Thyroid gland (tissue), 4 donors: ENCODE measurements at places on chromosomes 1 and 21. TPM values are rescaled to one million over a fixed set of nuclear protein-coding genes. Genes with fewer than 3 reads are reported as not detected.

The ZRANB2 gene
- total RNA-seq: 97.0 TPM

- DNase-seq: no peak
Measured at GRCh38 chr1:65762081-65762862, 30.4 kb upstream of the PDE4B start.

GRCh38 chr1:14136152-14136763, 436.3 kb downstream of the PRDM2 start:
- no peak for DNase-seq

The ABCD3 gene
- 51.1 TPM for total RNA-seq

- no peak for DNase-seq
Measured at GRCh38 chr1:45987204-45987603, 145.2 kb downstream of the PIK3R3 start.

DNA sequence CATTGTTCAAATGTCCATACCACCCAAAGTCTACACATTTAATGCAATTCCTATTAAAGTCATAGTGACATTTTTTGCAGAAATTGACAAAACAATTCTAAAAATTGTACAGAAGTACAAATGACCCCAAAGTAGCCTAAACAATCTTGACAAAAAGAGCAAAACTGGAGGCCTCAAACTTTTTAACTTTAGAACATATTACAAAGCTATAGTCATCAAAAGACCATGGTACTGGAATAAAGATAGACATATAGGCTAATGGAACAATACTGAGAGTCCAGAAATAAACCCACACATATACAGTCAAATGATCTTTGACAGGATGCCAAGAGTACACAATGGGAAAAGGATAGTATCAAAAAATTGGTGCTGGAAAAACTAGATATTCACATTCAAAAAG, 213.2 kb upstream of the SAMSN1 start:
- DNase-seq: no peak

DNA sequence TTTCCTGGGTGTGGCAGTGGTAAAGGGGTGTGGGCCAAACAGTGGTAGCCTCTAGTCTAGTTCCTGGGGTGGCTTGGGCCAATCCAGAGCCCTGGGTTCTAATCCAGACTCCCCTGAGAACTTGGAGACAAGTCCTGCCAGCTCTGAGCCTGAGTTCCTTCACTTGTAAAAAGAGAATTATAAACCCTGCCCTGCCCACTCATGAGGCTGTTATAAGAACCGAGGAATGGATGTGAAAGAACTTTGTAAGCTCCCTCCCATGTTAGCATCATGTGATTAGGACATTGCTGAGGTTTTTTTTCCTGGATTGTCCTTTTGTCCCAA, 131.0 kb downstream of the RRAGC start:
- no peak for DNase-seq

- no peak for DNase-seq
Measured at GRCh38 chr1:212587016-212587887, 21.3 kb upstream of the ATF3 start.

GRCh38 chr21:46039891-46040660, 57.8 kb upstream of the COL6A2 start:
- no peak for DNase-seq

DNA sequence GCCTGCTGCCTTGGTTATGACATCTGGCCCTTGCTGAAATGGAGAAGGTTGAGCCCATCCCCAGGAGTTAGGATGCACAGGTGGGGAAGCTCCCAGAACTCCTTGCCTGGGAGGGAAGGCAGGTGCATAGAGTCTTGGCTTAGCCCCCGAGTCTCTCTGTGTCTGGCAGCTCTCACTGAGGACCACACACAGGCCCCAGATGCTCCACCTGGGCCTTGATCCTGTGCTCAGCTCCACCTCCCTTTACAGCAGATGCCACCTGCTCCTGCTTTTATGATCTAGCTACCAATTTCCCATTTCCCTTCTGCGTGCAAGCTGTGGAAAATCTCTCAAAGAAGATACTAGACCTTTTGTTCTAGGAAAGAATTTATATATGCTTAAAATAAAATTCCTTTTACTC, 28.8 kb upstream of the KCNJ6 start:
- DNase-seq: no peak

The PKLR gene
- total RNA-seq: not detected

The VHLL gene
- total RNA-seq: not detected

DNA sequence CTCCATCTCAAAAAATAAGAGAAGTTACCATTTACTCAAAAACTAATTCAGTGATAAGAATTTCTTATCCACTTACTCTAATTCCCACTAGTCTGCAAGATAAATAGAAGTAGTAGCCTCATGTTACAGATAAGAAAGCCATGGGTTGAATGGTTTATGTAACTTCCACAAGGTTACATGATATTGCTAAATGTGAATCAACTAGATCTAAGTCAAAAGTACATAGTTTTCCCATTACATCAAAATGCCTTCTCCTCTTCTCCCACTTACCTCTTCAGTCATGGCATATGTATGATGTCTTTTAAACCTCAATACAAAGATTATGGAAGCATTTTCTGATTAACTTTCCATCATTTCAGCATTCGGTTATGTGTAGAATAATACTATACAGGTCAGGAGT, 108.5 kb downstream of the ASH1L start:
- DNase-seq: no peak

The SELL gene
- total RNA-seq: 0.45 TPM

DNA sequence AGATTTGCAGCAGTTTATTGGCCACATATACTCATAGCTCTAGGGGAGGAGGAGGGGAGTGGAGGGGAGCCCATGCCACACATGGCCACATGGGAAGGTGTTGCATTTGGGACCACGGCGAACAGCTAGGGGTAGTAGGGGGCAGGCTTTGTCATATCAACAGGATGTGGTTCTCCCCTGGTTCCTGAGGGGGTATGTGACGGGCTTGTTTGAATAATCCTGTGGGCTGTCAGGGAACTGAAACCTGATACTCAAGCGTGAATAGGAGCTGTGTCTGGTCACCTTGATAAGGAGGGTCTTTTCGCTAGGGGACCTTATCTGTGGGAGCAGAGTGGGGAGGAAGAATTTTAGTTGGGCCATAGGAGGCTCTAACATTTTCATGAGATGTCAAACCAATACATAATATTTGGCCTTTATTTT, 264.7 kb downstream of the CTH start:
- no peak for DNase-seq

GRCh38 chr1:37822906-37823815, 15.2 kb upstream of the YRDC start:
- DNase-seq: no peak

DNA sequence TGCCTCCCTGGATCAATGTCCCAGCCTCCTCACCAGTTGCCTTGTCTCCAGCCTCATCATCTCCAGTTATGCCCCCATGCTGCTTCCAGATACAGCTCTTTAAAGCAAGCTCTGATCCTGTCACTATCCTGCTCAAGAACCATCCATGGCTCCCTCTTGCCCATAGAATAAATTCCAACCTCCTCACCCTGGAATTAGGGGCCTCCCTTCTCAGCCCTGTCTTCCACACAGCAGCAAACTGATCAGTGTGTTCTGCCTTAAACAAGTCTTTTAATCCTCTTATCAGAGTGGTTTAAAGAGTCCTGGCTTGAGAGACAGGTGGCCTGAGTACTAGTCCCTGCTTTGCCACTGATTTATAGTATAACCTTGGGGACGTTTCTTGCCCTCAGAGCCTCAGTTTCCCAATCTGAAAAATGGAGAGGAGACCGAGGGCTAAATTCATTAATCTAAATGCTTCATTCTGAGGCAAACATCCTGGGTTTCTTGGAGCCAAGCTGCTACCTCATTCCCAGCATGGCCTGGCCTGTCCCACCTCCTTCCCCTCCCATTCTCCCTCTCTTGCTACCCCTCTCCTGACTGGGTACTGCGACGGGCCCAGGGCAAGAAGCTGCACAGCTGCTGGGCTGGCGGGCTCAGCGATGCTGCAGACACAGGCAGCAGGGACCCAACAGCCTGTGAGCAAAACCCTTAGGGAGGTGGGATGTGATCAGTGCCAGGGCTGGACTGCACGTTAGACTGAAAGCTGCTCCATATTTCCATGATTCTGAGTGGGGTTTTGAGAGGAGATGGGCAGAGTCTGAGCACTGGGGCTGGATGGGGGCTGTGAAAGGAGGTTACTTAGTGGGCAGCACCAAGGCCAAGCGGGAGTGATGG, 221.4 kb downstream of the PTPRU start:
- no peak for DNase-seq

GRCh38 chr1:231550448-231550781, 21.9 kb downstream of the TSNAX start:
- DNase-seq: no peak

The ERI3 gene
- total RNA-seq: 37.6 TPM

The GABPB2 gene
- total RNA-seq: 14.9 TPM

GRCh38 chr1:3463891-3464648, 9.6 kb downstream of the ARHGEF16 start:
- no peak for DNase-seq

- DNase-seq: no peak
Measured at GRCh38 chr1:65260851-65261473, 48.4 kb upstream of the DNAJC6 start.

- DNase-seq: no peak
Measured at GRCh38 chr1:42399315-42400100, 18.9 kb downstream of the RIMKLA start.

DNA sequence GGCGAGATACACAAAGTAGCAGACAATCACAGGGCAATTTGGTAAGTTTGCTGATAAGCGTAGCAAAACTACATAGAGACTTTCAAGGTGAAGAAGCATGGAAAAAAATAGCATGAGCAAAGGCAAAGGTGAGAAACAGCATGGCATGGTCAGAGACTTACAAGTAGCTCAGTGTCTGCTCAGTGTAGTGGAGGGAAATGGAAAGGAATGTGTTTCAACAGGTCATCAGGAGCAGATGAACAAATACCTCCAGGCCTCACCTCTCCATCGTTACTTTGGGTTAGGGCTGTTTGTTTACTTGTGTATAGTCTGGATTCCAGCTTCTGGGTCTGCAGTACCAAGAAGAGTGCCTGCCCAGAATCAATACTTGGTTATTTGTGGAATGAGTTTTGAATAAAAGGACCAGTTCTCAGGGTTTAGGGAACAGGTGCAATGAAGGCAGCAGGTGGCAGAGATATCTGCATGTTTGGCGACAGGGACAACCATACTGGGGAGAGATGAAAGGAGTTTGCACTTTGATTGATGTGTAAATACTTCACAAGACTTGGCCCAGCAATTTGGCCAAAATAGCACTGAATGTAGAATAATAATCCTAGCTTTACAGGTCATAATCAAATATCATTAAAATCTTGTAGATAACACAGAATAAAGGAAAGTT, 97.0 kb upstream of the FGGY start:
- DNase-seq: no peak

- no peak for DNase-seq
Measured at GRCh38 chr21:21730512-21730911, 732.3 kb downstream of the NCAM2 start.

- no peak for DNase-seq
Measured at GRCh38 chr1:174902531-174903099, 97.1 kb upstream of the CACYBP start.

DNA sequence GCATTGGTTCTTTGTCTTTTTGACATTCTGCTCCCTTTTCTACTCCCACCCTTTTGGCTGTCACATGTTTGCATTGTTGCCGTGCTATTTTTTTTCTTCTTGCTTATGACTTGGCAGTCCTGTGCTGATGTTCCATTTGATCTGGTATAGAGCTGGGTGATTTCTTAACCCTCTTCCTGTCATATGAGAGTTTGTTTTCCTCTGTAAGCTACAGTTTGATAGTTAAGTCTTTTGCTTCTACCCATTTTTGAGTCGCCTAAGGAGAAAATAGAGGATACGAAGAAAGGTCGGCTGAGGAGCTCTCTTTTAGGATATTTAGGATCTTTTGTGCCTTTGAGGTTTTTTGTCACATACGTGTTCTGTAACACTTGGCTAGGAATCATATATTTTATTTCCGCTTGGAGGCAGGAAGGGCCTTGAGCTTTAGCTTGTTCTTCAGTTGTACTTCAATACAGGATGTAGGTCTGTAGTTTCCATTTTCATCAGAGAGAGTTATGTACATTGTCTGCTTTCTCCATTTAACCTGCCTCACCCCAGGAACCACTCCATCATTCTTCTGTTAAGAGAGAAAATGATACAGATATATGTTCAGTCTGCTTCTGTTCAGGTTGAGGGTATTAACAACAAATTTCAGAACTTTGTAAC, 150.7 kb downstream of the BACH1 start:
- no peak for DNase-seq

The CYP4X1 gene
- total RNA-seq: 4.3 TPM

- DNase-seq: peak; percentile 53
Measured at GRCh38 chr1:35585281-35585680, 12.2 kb downstream of the TFAP2E start.

The CCDC30 gene
- 21.2 TPM for total RNA-seq

GRCh38 chr1:29222686-29223085, 8.0 kb downstream of the MECR start:
- DNase-seq: no peak

GRCh38 chr1:211639475-211640300, 35.7 kb downstream of the NEK2 start:
- DNase-seq: no peak

GRCh38 chr1:89966656-89967055, 28.3 kb upstream of the ZNF326 start:
- DNase-seq: no peak

- no peak for DNase-seq
Measured at GRCh38 chr1:3521426-3521825, 67.0 kb downstream of the ARHGEF16 start.

- no peak for DNase-seq
Measured at GRCh38 chr21:37855271-37855646, 61.0 kb downstream of the KCNJ6 start.
